Suppressor macrophage treated with lipopolysaccharide for 4 hours (primary cell): ENCODE measurements at places on chromosomes 16 and 17.

DNA sequence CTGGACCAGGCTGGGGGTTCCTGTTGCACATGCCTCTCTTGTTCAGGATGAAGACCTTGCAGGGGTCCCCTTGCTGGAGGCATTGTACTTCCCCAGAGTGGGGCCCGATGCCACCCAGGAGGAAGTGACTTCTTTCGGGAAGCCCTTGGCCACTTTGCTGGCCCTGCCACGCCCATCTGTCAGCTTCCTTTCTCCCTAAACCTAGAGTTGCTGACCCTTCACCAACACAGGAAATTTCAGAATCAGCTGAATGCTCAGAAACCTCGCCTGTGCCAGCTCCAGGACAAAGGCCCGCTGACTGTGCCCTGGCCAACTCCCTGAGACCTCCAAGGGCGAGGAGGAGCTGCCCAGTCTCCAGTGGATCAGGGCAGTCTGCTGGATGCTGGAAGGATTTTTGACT lies 26.7 kb downstream of the WNT9B start:
- DNase-seq, result peak; percentile 66

- no peak for DNase-seq
Measured at GRCh38 chr16:12728469-12728868, 75.2 kb downstream of the CPPED1 start.

GRCh38 chr17:29079433-29079832 lies 36.5 kb downstream of the PIPOX start:
- DNase-seq, result no peak

- peak; percentile 79 for DNase-seq
Measured at GRCh38 chr17:1588821-1589585, 26.4 kb upstream of the PITPNA start.

DNA sequence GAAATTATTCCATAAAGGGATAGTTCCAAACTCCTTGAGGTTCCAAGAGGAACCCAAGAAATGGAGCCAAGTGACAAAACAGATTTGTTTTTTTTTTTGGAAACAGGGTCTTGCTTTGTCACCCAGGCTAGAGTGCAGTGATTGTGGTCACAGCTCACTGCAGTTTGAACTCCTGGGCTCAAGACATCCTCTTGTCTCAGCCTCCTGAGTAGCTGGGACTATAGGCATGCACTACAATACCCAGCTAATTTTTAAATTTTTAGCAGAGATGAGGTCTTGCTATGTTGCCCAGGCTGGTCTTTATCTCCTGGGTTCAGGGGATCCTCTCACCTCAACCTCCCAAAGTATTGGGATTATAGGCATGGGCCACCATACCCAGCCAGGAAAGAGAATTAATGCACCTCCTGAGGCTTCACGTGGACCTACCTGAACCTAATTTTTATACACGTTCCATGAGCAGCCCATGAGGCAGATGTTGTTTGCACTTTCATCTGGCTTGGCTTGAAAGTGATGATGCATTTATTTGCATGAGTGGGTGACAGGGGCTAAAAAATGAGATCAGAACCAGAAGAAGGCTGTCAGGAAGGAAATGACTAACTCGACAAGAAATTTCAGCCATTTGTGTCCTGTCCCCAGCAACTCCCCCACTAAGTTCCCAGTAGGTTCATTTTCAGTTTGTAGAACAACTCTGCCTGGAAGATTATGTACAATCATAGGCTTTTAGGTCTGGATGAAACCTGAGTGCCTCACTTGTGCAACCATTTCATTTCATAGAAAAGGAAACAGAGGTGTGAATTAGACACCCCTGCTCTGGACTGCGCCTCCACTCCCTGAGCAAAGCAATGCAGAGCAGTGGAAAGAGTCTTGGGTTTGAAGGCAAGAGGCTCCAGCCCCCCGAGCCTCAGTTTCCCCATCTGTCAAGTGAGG lies 10.3 kb upstream of the IRF8 start:
- peak; percentile 93 for DNase-seq

GRCh38 chr16:82033006-82033405 lies 2.0 kb upstream of the HSD17B2 start:
- no peak for DNase-seq
